ENCODE measurements at places on chromosomes 5 and 9. TPM values are rescaled to one million over a fixed set of nuclear protein-coding genes. Genes with fewer than 3 reads are reported as not detected.

- no peak for DNase-seq
Observed at GRCh38 chr5:110973510-110973909, 98.0 kb upstream of the TSLP start.

DNA sequence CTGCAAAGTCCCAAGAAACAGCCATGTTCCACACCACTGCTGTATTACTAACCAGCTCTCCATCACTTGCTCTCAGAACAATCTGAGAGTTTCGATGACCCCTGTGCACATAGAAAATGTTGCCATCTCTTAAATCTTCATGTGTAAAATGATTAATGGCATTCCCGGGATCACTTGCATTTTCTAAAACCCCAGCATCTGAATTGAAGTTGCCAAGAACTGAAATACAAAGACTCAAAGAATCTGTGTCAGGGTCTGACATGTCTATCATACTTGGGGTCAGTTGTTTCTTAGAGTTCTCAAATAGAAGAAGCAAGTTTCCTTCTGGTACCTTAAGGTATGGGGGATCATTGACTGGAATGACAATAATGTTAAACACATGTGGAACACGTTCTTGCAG, 115.1 kb downstream of the ESM1 start:
- DNase-seq = no peak

DNA sequence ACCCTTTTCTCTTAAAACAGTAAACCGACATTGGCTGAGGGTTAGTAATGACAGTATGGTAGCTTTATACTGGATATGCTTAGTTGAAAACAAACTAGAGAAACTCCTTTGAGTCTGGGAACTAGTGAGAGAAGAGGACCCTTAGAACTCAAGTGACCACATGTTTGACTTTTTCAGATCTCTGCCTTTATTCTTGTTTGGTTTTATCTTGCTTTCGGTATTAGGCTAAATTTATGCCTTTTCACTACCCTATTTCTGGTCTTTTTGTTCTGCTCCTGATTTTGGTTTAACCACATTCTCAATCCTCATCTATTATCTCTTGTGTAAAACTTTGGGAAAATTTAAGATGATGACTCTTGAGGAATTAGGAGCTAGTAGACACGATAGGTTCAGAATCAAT, 11.0 kb downstream of the SNAPC3 start:
- DNase-seq = no peak

DNA sequence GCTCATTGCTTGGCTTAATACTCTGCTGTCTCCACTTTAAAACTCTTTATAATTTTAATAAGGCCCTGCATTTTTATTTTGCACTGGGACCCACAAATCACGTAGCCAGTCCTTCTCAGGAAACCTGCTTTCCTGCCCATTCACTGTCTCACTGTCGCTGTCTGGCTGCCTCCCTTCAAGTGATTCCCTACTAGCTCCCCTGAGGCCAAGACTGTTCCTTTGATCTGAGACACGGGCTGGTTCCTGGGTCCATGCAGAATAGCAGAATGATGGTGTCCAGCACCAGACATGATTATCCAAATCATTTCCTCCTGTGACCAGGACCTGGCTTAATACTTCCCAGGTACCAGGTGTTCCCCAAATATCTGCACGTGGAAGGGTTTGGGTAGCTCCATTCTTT, 597.1 kb upstream of the KLF4 start:
- DNase-seq = no peak

- DNase-seq = no peak
Observed at GRCh38 chr5:148666353-148666752, 12.0 kb upstream of the HTR4 start.

Gene SARDH
- 2.0 TPM for total RNA-seq

GRCh38 chr9:34459941-34460340, 1.3 kb downstream of the DNAI1 start:
- no peak for DNase-seq

Gene GGTA1
- not detected for total RNA-seq

GRCh38 chr5:108762660-108763059, 15.0 kb downstream of the FER start:
- no peak for DNase-seq

Gene C9orf40
- 10.4 TPM for total RNA-seq

DNA sequence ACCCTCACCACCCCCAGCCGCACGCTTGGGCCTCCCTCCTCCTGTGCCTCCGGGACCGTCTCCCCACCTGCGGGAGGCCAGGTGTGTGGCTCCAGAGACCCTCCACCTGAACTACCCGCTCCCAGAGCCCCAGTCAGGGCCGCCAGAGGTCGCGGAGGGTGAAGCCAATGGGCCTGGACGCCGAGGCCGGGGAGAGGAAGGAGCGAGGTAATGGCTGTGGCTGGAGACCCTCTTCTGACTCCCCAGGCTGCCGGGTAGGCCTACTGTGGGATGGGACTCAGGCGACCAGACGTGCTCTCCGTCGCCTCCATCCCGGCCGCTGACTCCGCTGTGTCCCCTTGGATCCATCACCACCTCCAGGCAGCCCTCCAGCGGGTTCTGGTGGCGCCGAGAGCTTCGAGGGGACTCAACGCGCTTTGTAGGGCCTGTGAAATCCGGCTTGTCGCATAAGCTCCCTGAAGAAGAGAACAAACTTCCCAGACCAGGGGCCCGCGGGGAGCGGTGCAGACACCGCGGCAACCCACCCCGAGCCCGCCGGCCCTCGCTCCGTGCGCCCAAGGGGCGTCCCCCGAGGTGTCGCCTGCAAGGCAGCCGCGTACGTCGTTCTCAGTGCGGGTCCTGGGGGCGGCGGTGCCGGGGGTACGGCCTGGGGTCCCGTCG, 12.6 kb downstream of the IRX2 start:
- DNase-seq = no peak

- DNase-seq = no peak
Observed at GRCh38 chr5:25399878-25400480, 755.2 kb upstream of the CDH10 start.

Gene ZNF483
- total RNA-seq = 6.5 TPM

DNA sequence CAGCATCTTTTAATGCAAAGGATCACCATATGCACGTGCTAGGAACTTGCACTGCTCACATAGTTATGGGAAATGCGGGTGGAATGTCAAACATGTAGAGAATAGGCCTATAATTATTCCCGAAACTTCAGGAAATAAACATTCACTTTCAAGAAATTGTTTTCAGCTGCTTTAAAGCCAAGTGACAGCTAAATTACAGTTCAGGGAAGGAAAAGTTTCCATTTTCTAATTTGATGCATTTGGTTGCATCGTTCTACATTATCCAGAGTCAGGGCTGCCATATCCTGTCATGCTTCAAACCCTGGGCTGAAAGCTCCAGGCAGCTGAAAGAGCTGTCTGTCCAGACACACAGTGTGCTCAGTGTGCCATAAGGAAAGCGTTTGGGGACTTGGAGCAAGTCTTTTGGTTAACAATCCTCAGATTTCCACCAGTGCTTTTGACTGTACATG, 518.1 kb downstream of the CSNK1G3 start:
- no peak for DNase-seq

GRCh38 chr9:14677872-14678271, 15.4 kb downstream of the ZDHHC21 start:
- no peak for DNase-seq

All from glutamatergic neuron (in vitro differentiated cells).